ENCODE measurements at places on chromosomes 7 and 10.

GRCh38 chr7:45196374-45196773 is 38.8 kb downstream of the RAMP3 start:
- DNase-seq, result no peak

- DNase-seq, result no peak
Measured at GRCh38 chr7:69032848-69033247, 565.4 kb upstream of the AUTS2 start.

DNA sequence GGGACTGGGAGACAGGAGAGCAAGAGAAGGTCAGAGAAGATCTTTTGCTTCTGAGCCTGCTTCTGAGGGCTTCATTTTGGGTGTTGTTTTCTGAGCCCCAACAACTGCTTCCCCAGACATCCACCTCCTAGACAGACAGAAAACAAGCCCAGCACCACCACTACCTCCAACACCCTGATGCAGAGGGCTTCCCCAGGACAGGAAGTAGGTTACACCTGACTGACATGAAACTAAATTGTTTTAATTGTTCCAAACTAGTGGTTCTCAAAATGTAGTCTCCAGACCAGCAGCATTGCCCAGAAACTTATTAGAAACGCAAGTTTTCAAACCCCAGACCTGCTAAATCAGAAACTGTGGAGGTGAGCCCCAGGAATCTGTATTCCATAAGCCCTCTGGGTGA is 163.6 kb upstream of the KMT2E start:
- no peak for DNase-seq

DNA sequence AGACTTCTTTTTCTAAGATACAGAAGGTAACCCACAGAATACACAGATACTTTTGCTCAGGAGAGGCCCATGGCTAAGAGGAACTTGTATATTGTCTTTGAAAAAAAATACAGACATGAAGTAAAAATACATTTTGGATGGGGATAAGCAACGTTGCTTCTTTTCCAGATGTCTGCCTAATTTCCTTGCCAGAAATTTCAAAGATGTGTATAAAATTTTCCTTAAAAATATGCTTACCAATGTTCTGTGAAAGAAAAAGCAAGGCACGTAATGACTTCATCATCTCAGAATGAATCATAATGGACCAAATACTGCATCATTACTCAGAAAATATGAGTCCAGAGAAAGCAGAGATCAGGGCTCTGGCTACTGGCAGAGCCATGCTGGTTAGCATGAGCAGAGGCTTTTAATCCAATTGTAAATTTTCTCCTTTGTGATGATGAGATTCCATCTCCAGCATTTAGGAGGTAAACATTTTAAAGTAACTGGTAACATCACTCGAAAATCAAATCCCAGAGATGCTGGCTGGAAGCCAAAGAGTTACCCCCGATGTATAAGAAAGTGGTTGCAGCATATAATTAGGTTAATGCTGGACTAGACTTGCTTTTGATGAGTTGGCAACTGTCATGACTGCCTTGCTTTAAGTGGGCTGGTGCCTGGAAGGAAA is 272.5 kb downstream of the SEMA3A start:
- no peak for DNase-seq

DNA sequence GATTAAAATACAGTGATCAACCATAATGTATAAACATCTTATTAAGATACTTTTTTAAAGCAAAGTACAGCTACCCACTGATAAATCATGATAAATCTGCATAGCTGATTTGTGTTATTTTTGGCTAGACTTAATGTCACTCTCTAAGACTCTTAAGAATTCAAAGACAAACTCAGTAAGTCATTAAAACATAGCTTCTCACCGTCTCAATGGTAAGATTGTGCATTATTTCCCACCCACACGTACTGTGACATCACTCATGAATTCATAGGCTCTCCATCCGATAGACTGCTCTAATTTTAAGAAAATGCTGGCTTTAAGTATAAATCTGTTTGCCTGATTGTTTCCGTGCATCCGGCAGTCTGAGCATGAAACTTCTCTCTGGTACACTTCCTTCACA is 266.1 kb downstream of the GLI3 start:
- no peak for DNase-seq

DNA sequence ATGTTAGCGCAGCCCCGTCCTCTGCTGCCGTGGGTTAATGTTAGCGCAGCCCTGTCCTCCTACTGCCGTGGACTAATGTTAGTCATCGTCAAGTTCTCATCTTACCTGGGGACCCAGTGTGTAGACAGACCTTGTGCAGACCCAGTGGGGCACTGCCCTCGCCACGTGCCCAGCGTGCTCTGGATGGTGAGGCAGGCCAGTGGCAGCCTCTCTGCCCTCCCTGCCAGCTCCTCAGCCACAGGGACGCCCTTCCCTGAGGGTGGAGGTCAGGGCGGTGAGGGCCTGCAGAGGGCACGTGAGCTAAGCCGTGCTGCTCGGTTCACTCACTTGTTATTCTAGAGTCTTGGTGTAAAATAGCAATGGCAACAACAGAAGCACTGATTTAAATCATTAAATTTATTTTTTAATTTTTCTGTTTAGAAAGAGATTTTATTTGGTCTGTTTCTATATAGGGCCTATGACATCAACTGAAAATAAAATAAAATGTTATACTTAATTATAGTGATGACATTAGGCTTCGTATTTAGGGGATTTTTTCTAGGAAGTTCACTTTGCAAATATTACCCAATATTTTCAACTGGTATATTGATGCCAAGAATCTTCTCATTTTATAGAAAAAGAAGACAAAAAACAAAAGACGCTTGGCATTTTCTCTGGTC is 48.4 kb downstream of the NKX6-2 start:
- no peak for DNase-seq

DNA sequence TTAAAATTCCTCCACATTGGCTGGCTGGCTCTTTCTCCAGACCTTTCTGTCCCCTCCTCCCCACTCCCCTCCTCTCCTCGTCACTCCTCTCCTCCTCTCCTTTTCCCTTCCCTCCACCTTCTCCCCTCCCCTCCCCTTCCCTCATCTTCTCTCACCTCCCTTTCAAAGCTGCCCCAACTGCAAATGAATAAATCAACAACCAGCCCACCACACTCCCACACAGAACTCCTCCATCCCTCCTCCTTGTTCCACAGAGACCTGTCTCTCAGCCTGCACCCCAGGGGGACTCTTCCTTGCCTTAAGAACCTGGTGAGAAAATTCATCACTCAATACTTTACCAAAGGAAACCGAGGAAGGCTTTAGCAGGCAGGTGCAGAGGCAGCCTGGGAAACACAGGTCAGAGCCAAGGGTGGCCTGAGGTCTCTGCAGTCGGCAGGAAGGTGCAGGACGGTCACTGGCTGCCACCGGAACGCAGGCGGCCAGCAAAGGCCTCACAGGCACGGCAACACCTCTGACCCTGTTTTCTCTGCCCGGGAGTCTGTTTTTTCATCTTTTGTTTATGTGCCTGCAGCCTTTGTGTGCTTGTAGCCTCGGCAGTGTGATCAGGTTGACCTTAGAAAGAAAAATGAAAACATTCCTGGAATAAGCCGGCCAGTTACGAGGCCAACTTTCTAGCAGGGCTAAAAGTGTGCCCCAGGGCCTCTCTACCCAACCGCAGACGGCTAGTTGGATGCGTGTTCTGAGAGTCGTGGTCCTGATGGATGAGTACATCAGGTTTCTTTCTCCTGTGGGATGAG is 207.6 kb upstream of the KLF6 start:
- DNase-seq, result no peak

- DNase-seq, result no peak
Measured at GRCh38 chr10:131955591-131956340, 26.0 kb downstream of the BNIP3 start.

- DNase-seq, result no peak
Measured at GRCh38 chr7:152516216-152516615, 80.4 kb upstream of the KMT2C start.

DNA sequence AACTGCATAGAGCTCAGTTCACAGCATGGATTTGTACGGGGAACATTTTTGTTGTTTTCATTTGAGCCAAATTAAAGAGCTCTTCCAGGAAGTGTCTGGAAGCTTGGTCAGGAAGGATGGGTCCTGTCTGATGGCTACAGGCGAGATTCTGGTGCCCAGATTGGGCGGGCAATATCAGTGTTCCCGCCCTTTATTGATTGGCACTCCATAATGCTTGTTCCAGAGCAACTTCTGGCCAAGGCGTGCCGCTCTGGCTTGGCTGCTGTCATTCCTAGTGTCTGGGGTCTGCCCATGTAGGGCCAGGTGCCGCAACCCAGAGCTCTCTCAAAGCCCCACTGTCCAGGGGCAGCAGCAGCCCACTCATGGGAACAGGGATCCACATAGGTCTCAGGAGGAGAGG is 45.9 kb downstream of the RAMP3 start:
- DNase-seq, result no peak

DNA sequence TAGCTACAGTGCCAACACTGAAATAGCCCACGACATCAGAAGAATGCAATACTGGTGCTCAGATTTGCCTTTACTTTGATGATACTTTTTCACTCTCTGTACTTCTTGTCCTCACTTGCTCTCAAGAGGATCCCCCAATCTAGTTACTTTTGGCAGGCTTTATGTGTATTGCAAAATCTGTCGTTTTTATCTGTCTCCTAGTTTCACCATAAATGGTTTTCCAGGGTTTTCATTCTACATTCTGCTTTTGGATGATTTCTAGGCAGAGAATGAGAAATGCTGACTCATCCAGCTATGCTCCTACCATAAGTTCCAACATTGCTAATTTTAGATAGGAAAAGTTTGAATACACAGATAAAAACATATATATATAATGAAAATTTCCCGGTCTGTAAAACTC is 659.5 kb upstream of the NRG3 start:
- no peak for DNase-seq

- DNase-seq, result no peak
Measured at GRCh38 chr7:114653364-114654088, 238.9 kb downstream of the FOXP2 start.

DNA sequence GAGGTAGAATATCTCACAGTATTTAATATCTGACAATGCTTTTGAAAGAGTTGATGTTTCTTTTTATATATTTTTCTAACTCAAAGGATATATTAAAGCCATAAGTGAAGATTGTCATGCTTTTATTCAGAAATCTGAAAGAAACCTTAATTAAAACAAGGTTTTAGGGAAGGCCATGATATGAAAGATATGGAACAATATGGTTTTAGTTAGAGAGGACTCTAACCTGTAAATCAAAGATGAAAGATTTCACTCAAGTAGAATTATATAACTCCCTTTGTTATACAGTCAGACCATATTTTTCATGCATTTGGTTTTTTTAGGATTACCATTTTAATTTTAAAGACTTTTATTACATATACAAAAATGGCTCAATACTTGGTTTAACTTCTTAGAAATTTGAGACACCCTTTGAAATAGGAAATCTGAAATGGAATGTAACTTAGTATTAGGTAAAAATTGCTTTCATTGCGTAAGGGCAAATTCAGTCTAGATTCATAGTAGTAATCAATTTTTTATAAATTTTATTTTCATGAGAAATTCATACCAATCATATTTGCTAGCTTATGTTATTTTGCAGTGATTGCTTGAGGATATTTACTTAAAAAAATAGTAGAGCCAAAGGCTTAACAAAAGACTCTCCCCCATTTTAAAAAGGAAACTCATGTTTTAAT is 119.8 kb downstream of the TWIST1 start:
- no peak for DNase-seq

DNA sequence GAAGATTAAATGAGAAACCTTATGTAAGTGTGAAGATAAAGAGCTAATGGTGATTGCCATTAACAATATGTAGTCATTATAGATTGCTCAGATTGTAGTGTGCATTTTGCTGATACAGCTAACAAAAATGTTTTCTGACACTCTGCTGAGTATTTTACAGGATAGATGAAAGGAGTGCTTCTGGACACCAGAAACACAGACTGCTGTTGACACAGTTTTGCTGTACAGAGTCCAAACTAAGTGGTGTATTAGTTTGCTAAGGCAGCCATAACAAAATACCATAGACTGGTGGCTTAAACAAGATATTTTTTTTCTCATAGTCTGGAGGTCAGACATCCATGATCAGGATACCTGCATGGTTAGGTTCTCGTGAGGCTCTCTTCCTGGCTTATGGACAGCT is 2.2 kb downstream of the SMC3 start:
- no peak for DNase-seq

DNA sequence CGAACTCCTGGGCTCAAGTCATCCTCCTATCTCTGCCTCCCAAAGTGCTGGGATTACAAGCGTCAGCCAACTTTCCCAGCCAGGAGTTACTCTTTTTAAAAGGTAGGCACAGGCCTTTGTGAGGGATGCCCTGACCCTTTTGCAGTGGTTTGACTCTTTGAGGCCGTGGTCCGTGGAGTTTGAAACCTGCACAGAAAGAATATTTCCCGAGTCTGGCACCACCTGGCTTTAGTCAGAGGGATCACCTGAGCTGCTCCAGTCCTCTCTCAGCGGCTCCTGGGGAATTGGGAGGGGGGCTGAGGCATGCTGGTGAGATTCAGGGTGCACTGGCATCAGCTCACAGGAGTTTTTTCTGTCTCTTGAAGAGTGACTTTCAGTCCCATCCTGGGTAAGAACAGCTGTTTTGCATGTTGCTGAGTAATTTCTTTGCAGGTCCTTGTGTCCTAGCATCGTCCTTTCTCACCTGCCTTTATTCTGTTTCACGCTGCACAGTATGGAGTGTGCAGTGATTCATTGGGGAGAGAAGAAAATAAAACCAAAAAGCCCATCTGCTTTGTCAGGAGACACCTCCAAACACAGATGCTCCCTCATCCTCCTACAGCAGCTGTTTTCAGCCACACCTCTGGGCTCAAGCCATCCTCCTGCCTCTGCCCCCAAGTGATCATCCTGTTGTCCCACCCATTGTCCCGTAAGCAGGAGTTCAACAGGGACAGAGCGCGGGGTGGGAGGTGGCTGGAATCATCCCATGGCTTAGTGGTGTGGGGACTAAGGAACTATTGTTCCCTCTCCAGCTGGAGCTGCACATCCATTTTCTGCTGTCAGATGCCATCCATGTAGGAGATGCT is 284.7 kb downstream of the CAMK1D start:
- no peak for DNase-seq

- DNase-seq, result no peak
Measured at GRCh38 chr10:98276311-98276710, 8.3 kb upstream of the LOXL4 start.

DNA sequence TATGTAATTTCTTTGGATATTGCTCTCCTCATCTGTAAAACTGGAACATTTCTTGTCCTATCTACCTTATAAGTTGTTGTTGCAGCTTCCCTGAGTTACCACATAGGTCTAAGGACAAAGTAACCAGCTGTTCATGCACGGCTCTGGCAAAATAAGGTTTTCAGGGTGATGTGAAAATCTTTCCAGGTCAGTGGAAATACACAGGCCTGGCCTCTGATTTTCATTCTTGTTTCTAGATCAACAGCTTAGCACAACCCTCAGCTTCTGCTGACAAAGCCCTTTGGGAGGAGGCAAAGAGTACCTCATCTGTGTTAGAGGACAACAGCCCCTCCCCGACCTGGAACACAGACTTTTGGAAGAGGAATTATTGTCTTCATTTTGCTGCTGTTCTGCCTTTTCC is 117.5 kb upstream of the AGK start:
- DNase-seq, result no peak

GRCh38 chr10:86308056-86308455 is 58.5 kb downstream of the GRID1 start:
- no peak for DNase-seq

GRCh38 chr10:64855941-64856340 is 1334.7 kb downstream of the REEP3 start:
- DNase-seq, result no peak

- DNase-seq, result no peak
Measured at GRCh38 chr7:152363798-152364197, 72.0 kb downstream of the KMT2C start.

- no peak for DNase-seq
Measured at GRCh38 chr10:102410429-102411073, 8.0 kb downstream of the PSD start.

GRCh38 chr7:137942484-137943115 is 59.3 kb downstream of the CREB3L2 start:
- DNase-seq, result no peak

- no peak for DNase-seq
Measured at GRCh38 chr10:93968540-93968945, 25.2 kb upstream of the PLCE1 start.

Data from cortex of kidney (tissue), 1 donor.